ENCODE measurements at places on chromosomes 6 and 20.

GRCh38 chr20:33992145-33992922 lies 1.4 kb upstream of the RALY start:
- DNase-seq = no peak

DNA sequence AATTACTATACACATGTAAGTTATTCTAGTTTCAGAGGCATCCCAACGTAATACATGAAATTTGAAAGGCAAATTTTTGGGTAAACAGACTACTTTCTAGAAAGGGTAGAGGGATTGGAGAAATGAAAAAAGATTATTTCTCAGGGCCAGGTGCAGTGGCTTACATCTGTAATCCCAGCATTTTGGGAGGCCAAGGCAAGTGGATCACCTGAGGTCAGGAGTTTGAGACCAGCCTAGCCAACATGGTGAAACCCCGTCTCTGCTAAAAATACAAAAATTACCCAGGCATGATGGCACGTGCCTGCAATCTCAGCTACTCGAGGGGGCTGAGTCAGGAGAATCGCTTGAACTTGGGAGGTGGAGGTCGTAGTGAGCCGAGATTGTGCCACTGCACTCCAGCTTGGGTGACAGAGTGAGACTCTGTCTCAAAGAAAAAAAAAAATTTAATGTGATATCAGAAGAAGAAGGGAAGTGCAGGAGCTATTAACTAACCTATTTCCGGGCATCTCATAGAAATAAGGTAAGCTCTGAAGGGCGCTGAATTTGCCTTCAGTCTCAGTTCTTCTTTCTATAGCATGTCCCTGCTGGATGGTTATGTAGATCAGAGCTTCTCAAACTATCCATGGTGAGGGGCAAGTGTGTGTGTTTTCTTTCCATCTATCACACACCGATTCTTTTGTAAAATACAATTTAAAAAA lies 100.3 kb upstream of the MTHFD1L start:
- DNase-seq = no peak

- no peak for DNase-seq
These were observed 388.0 kb downstream of the RFPL4B start for GRCh38 chr6:112735129-112735528.

DNA sequence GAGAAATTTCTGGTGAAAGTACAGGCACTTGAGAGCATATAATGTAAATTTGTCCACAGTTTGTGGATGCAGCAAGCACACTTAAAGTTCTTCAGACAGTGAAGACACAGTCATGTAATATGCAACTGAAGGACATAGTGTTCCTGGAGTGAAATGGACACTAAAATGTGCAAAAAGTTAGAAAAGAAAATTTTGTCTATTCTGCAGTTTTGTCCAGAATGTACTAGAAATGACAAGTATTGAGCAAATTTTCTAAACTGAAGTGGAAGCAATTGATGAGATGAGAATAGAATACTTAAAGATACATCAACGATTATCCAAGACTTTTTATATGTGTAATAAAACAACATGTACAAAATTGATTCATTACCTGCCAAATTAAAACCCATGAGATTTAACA lies 647.0 kb upstream of the IMPG1 start:
- no peak for DNase-seq

GRCh38 chr6:6125495-6125894 lies 118.8 kb upstream of the NRN1 start:
- no peak for DNase-seq

GRCh38 chr20:10288954-10289646 lies 70.5 kb downstream of the SNAP25 start:
- DNase-seq = no peak

- no peak for DNase-seq
These were observed 107.7 kb upstream of the DTNBP1 start for GRCh38 chr6:15770347-15771143.

DNA sequence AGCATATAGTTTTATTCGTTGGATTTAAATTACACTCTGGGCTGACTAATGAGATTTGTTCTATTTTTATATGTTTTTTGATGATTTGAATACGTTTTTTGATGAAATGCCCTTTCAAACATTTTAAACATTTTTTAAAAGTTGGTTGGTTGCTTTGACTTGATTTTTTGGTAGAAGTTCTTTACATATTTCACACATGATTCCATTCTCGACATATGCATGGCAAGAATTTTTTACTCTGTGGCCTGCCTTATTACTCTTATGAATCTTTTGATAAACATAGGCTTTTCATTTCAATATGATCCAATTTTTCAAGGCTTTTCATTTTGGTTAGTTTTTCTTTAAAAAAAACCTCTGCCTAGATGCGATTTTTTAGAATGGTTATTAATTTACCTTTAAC lies 617.0 kb downstream of the RNF144B start:
- no peak for DNase-seq

DNA sequence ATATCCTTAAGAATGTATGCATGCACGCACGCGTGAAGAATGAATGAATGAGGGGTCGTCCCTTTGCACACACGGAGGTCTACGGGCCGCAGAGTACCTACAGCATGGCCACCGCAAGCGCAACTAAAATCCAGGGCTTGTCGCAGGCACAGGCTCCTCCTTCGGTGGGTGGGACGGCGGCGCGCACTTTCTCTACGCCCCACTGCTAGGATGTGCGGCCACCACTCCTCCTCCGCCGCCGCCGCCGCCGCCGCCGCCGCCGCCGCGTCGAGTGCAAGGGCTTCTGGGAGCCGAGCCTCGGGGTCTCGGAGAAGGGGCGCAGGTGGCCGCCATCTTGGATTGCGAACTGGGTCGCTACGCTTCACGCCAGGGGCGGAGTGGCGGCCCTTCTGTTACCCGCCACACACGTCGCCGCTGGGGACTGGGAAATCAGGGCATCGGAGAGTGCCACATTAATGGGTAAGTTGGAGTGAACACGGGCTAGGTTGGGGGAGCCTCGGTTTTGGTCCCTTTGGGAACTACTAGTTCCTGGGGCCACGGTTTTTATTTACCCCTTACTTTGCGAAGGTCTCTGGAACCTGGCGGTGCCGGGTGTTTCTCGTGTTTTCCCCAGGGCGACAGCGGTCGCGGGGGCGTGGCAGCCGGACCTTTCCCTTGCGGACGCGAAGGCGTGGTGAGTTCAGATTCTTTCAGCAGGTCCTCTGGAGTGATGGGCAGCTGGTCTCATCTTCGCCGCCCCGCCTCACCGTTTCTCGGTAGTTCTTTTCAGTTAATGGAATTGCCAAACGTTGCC lies at the start of gene KPNA5:
KPNA5 (plus strand) TSS at position 332 of the 793 bp plus-strand sequence; CDS start at position 456, 124 bp downstream.
- DNase-seq = peak; percentile 95

GRCh38 chr6:124423621-124424020 lies 538.6 kb upstream of the RNF217 start:
- no peak for DNase-seq

- DNase-seq = no peak
These were observed 116.2 kb downstream of the MAP3K5 start for GRCh38 chr6:136676075-136676474.

- DNase-seq = no peak
These were observed 30.6 kb upstream of the ULBP3 start for GRCh38 chr6:150099546-150099945.

DNA sequence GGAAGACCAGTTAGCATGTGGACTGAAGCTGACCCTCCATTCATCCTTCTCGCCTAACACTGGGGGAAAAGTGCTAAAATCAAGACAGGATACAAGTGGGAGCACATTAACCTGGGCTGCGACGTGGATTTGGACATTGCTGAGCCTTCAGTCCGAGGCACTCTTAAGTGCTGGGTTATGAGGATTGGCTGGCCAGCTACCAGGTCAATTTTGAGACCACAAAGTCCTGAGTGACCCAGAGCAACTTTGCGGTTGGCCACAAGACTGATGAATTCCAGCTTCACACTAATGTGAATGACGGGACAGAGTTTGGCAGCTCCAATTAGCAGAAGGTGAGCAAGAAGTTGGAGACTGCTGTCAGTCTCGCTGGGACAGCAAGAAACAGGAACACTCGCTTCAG lies 20.7 kb downstream of the FUCA2 start:
- no peak for DNase-seq

GRCh38 chr20:10255846-10256245 lies 37.2 kb downstream of the SNAP25 start:
- no peak for DNase-seq

GRCh38 chr6:121726596-121726995 lies 291.1 kb downstream of the GJA1 start:
- DNase-seq = no peak

GRCh38 chr6:124714728-124715127 lies 247.5 kb upstream of the RNF217 start:
- no peak for DNase-seq

GRCh38 chr6:136174510-136174909 lies 75.6 kb downstream of the MTFR2 start:
- DNase-seq = no peak

- no peak for DNase-seq
These were observed 20.9 kb downstream of the HLA-F start for GRCh38 chr6:29744131-29744530.

DNA sequence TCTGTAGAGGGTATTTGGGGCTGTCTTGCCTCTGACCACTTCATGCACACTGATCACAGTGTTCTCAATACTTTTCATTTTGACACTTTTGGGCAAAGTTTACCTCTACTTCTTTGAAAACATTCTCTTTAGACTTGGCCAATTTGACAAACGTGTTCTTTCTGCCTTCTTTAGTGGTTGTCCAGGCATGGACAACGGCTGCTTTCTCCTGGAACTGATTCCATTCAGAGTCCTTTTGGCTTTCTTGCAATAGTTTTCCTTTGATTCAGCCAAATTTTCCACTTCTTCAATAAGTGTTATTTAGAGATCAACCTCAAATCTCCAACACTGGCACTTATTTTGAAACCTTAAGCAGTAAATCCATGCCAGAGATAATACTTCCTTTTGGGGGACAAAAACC lies 6.7 kb upstream of the CST9 start:
- no peak for DNase-seq

DNA sequence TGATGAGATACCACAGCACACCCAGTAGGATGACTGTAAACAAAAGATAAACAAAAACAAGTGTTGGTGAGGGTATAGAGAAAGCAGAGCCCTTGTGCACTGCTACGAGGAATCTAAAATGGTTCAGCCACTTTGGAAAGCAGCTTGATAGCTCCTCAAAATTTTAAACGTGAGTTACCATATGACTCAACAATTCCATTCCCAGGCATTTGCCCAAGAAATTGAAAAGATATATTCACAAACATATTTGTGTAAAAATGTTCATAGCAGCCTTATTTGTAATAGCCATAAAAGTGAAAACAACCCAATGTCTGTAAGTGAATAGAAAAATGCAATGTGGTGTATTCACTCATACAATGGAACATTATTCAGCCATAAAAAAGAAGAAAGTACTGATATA lies 141.0 kb upstream of the BTBD3 start:
- no peak for DNase-seq

DNA sequence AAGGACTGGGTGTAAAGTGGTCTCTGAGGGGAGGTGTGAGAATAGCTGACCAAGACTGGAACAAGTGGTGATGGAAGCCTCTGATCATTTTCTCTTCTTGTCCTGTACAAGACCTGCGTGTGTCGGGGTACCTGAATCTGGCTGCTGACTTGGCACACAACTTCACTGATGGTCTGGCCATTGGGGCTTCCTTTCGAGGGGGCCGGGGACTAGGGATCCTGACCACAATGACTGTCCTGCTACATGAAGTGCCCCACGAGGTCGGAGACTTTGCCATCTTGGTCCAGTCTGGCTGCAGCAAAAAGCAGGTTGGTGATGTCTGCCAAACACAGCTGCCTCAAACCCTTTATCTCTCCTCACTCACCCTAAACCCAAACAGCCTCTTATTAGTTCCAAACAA lies 1.7 kb upstream of the HSD17B8 start:
- no peak for DNase-seq

GRCh38 chr6:15420959-15421438 lies 175.1 kb downstream of the JARID2 start:
- no peak for DNase-seq

GRCh38 chr6:2792330-2793110 lies 27.3 kb downstream of the WRNIP1 start:
- DNase-seq = no peak

DNA sequence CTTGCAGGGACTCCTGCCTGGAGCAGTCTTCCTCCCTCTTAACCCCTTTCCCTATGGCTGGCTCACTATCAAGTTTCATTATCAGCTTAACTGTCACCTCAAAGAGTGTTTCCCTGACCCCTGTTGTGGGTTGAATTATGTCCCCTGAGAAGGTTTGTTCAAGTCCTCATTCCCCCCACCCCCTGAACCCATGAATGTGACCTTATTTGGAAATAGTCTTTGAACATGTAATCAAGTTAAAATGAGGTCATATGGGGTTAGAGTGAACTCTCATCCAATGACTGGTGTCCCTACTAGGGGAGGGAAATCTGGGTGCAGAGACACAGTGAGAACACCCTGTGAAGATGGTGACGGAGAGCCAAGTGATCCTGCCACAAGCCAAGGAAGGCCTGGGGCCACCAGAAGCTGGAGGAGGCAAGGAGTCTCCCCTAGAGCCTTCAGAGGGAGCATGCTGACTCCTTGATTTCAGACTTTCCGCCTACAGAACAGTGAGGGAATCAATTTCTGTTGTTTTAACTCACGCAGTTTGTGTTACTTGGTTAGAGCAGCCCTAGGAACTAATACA lies 165.2 kb upstream of the TOP1 start:
- no peak for DNase-seq

DNA sequence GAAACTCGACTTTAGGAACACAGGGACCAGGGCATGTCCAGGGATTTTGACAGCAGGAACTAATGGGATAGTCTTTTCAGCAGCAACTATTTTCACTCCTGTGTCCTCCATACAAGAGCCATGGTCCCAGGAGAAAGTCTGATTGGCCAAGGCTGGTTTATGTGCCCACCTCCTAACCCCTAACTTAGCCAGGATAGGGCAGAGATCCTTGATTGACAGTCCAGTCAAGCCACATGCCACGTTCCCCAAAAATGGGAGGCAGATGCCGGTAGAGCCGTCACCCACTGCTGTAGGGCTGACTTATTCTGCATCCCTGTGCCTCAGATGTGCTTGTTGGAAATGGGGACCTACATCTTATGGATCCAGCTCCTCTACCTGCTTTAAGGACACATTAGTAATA lies 22.3 kb downstream of the SLC2A10 start:
- DNase-seq = no peak

DNA sequence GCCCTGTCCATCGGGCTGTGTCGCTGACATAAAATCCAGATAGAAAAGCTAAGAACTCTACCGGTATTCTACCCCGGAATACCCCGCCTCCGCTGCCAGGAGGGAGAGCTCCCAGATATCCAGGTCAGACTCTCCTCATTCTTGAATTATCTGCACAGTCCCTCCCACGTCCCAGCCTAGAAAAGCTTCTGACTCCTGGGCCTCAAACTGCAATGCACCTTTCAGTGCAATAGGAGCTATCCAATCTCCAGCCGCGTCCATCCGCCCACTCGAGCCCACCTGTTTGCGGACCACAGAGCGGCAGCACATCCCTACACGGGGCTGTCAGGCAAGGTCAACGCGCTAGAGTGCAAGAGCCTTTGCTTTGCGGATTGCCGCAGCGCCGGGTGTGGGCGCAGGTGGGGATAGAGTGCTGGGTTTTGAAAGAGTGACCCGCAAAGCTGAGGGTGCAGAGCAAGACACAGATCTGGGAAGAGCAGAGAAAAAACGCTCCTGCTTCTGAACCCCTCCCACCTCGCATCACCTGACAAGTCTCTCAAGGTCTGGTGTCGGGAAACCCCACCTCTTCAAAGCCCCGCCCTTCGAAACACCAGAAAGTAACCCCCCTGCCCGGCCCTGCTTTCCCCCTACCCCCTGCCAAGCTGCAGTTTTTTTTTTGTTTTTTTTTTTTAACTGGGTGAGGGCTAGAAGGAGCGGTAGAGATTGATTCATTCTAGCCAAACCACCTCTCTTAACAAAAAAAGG lies 1.3 kb downstream of the TAPBP start:
- no peak for DNase-seq

GRCh38 chr6:105280033-105280432 lies 100.2 kb upstream of the POPDC3 start:
- no peak for DNase-seq

- no peak for DNase-seq
These were observed 778.8 kb downstream of the KIF16B start for GRCh38 chr20:15794409-15794808.
